ENCODE measurements at places on chromosomes 7 and 10.

DNA sequence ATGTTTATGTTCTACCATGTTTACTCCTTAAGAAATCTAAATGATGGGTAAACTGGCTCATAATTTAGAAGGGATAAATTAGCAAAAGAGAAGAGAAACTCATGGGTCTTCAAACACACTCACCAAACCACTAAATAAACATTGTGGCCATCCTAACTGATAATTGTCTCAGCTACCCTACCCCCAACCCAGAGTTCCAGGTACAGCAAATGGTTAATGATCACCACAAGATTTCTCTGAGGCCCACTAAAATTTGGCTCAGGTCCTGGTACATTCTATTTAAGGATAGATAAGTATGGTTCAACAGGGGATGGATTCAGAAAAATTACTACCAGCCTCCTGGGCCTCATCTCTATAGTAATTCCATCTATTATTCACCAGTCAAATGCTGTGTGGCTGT is 21.4 kb downstream of the SLC25A13 start:
- DNase-seq, result no peak

GRCh38 chr7:139058943-139059342 is 23.1 kb upstream of the ZC3HAV1L start:
- no peak for DNase-seq

GRCh38 chr7:91114232-91114631 is 150.0 kb upstream of the FZD1 start:
- DNase-seq, result no peak

DNA sequence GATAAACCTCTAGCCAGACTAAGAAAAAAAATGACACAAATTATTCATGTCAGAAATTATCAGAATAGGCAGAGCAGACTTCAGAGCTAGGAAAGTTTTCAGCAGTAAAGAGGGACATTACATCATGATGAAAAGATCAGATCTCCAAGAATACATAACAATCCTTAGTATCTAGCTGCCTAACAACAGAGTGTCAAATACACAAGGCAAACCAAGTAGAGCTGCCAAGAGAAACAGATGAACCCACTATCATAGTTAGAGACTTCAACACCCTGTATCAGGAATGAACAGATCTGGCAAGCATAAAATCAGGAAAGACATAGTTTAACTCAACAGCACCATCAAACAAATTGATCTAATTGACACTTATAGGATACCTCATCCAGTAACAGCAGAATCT is 92.3 kb downstream of the NKX6-2 start:
- DNase-seq, result no peak

DNA sequence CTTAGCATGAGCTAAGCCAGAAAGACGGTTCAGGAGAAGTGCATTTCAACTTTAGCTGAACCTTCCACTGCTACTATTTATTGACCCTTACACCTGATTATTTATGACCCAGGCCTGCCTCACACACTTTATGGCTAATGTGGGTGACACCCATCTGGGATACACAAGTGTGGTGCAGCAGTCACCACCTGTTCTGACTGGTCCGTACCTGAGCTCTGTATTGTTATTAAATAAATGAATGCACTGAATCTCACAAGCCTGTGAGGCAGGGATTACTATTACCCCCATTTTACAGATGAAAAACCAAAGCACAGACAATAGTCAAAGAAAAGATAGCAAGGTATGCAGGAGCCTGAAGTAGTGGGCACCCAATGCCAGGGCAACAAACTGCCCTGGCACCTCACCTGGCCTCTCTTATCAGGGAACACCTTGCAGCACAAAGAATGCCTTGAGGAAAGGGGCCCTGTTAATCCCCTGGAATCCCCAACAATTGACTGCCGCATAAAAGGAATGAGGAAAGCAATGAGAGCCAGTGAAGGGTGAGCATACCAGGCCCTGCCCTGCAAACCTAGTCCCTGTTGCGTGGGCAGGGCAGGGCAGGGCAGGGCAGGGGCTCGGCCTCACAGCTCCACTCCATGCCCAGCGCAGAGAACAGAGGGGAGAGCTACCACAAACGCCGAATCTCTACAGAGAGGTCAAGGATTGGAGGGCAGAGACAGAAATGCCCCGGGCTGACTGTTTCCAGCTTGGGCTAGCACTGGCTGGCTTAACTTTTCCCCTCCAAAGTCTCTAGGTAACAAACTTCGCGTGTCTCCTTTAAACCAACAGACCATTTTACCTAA is 1.3 kb downstream of the ANXA11 start:
- DNase-seq, result no peak

DNA sequence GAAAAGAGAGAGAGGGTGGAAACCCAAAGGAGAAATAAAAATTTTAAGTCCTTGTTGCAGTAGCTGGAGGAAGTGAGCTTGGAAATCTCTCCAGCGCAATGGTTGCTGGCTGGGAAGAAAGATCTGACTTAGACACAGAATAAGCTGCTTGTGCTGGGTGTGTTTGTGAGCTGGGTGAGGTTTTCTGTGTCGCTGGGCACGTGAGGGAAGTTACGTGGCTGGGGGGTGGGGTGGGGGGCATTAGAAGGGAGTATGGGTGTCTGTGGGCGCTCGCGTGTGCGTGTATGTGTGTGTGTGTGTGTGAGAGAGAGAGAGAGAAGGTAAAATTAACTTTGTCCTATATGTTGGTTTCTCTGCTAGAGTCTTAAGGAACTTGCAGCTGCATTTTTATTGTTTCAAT is 11.6 kb downstream of the TCF7L2 start:
- no peak for DNase-seq

- peak; percentile 30 for DNase-seq
Observed at GRCh38 chr10:89837165-89838043, 136.0 kb downstream of the KIF20B start.

- DNase-seq, result no peak
Observed at GRCh38 chr10:101818872-101819633, 809 bp upstream of the OGA start.

DNA sequence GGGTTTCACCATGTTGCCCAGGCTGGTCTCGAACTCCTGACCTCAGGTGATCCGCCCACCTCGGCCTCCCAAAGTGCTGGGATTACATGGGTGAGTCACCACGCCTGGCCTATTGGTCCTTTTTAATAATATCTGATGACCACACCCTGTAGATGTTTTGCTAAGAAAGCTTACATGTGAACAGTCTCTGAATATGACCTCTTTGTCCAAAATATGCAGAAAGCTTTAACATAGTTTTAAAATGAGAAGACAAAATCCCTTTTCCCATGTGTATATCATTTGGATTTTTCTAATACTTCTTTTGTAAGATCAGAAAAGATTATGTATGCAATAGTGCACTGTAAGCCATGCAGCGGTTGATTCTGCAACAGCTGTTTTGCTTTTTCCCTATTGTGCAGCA is 38.5 kb downstream of the MCU start:
- DNase-seq, result no peak

DNA sequence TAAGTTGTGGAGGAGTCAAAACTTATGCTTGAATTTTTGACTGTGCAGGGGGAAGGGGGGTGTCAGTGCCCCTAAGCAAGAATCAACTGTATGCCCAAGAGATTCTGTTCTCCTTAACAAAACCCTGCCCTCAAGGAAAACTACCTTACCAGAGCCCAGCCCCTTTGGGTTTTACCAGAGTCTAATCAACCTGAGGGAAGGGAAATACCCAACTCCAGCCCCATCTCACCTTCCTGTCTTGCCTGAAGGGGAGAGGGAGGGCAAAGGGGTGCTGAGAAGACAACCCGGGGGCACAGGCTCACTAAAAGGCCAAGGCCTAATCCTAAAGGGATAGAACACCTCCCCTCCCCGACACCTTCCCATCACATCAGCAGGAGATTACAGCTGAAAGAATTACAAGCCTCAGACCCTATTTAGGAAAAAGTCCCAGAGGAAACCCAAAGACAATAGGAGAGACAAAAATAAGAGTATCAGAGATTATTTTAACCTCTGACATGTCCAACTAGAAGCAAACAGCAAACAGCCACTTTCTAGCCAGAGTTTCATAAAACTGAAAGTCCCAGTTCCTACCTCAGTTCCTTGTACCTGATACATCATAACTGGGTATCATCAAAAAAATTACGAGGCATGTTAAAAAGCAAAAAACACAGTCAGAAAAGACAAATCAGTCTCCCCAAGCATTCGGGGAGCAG is 26.8 kb upstream of the C7orf33 start:
- no peak for DNase-seq

- peak; percentile 58 for DNase-seq
Observed at GRCh38 chr7:23696916-23697441, 13.0 kb upstream of the STK31 start.

GRCh38 chr10:964321-964987 is 23.8 kb upstream of the GTPBP4 start:
- no peak for DNase-seq

GRCh38 chr10:87038286-87038717 is 18.2 kb downstream of the FAM25A start:
- no peak for DNase-seq

DNA sequence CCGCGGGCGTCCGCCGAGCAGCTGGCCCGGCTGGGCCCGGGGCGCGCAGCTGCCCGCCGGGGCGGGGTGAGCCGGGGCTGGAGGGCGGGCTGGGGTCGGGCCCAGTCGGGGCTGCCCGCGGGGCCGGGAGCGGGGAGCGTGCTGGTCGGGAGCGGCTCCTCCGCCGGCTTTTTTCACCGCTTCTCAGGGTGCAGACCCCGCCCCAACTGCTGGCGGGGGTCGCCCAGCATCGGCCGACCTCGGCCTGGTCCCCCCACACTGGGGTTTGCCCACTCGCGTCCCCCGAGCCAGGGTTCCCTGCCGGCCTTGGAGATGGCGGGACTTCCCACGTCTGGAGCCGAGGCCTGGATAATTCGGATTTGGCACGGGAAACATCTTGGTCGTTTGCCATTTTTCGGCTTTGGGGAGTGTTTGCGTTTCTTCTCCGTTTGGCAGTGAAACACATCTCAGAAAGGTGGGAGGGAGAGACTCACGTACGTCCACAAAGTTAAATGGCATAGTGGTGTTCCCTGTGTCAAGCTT is 432 bp downstream of the TMEM248 start:
- DNase-seq, result no peak

GRCh38 chr7:17910377-17910776 is 29.9 kb downstream of the SNX13 start:
- no peak for DNase-seq

DNA sequence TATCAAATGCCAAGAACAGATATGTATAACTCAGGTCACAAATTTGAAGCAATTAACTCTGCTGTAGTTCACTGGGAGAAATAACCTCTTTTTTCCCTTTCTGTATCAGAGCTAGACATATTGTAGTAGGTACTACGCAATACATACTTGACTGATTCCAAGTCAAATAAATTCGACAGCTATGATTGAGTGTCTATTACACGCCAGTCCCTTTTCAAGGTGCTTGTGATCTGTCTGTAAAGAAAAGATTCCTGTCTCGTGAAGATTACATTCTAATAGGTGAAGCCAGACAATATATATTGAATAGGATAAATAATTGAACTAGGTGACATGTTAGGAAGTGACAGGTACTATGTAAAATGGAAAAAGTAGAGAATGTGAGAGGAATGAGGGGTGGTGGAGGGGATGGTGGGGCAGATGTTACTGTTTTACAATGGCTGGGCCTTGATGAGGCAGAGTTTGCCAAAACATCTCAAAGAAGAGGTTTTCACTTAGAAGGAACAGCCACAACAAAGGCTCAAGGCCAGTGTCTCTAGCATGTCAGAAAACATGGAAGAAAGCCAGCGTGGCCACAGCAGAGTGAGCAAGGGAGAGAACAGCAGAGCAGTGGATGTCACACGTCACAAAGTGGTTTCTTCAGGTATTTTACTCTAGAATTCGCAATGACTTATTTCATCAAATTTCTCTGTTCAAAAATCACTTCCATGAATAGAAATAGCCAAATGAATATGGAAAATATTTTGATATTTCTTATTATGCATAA is 282.6 kb upstream of the CACNA2D1 start:
- DNase-seq, result no peak

DNA sequence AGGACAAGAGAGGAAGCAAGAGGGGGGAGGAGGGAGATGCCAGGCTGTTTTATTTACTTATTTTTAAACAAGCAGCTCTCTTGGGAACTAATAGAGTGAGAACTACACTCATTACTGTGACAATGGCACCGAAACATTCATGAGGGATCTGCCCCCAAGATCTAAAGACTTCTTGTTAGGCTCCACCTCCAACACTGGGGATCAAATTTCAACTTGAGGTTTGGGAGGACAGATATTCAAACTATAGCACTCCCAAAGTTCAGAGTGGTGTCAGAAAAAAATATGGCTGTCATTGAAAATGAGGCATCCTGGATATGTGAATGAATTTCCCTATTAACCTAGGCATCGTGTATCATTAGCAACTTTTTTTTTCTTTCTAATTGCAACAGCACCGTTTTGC is 145.5 kb downstream of the ABCA13 start:
- no peak for DNase-seq

DNA sequence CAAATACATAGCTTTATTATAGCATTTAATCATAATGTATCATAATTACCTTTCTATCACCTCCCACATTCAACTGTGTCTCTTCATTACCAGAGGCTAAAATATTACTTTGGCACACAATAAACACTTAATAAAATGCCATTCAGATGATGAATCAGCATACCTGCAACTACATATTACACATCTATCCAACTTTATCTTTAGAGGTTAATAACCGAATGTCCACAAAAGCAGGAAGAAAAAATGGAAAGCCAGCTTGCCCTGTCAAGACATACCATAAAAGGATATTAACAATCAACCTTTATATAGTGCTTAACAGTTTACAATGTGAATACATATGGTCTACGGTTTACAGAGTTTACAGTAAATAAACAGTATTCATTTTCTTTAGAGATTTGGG is 12.7 kb downstream of the CACUL1 start:
- DNase-seq, result no peak

DNA sequence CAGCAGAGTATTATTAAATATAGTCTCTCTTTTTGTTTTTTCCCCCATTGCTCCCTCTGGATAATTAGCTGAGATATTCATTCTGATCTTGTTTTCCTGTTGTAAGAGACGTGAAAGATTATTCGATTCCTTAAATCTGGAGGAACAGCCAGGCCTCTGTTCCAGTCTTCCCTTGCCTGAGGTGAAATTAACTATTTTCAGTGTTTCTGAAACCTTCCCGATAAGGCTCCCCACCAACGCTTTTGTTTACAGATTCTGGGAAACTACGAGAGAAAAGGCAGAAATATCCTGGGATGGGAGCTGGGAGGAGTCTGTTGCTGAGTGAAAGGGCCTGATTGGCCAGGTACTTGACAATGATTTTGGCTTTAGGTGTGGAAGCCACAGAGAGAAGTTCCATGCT is 63.6 kb upstream of the AGR3 start:
- DNase-seq, result no peak

DNA sequence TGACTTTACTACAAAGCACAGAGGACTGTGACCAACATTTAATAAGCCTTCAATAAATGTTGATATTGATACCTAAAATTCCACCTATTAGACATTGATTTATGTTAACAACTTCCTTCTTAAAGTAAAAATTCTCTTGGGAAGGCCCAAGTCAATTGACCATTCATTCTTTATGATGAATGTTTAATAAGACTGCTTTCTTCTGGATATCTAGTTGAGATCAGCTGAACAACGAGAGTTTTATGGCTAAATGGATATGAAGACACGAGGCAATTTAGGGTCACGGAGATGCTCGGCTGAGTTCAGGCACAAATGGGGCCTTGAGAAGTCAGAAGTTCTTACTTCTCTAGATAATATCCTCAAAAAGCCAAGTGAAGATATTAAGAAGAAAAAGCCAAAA is 258.8 kb downstream of the FRMD4A start:
- DNase-seq, result no peak

Measured in activated CD8-positive, alpha-beta memory T cell treated with anti-CD3 and anti-CD28 coated beads, Interleukin-2, amount 50 U/mL, for 4 hours (primary cell).